ENCODE measurements at places on chromosomes 3 and 15.

DNA sequence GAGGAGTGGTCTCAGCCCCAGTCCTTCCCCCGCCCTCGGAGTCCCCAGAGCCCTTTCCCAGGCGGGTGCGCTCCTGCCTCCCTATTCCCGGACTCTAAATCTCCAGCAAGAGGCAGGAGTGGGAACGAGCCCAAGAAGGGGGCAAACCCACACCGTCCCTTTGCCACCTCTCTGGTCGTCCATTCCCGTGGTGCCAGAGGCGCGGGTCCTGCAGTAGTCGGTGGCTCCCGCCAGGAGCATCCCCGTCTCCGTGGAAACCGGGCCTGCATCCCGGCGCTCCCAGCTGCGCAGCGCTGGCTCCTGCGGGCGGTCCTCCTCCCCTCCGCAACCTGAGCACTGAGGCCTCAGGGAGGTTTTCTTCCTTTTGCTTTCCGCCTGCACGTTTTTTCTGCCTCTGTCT, 44.8 kb downstream of the LHFPL4 start:
- no peak for DNase-seq

- DNase-seq: no peak
Observed at GRCh38 chr3:27287052-27287451, 82.1 kb downstream of the NEK10 start.

DNA sequence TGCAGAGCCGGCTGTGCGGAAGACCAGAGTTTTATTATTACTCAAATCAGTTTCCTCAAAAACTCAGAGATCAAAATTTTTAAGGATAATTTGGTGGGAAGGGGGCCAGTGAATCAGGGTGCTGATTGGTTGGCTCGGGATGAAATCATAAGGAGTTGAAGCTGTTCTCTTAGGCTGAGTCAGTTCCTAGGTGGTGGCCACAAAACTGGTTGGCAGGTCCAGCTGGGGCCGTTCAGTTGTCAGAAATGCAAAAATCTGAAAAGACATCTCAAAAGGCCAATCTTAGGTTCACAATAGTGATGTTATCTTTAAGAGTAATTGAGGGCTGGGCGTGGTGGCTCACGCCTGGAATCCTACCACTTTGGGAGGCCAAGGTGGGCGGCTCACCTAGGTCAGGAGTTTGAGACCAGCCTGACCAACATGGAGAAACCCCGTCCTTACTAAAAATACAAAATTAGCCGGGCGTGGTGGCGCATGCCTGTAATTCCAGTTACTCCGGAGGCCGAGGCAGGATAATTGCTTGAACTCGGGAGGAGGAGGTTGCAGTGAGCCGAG, 2.3 kb upstream of the ZNF589 start:
- DNase-seq: no peak

- no peak for DNase-seq
Observed at GRCh38 chr15:75431682-75432081, 19.8 kb downstream of the SIN3A start.

DNA sequence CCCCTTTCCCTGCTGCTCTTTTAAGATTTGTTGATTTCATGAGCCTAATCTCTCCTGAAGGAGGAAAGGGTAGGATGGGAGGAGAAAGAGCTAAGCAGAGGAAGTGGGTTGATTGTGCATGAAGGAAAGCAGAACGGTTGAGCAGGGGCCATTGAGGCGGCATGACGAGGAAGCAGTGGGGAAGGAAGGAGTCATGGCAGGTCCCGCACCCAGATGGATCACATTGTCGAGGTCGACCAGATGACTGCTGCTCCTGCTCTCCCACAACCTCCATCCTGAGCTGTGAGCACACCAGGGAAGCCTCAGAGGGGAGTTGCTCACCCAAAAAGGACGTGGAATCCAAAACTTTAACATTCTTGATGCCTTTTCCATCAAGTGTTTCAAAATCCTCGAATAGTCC, 42.8 kb downstream of the ABTB1 start:
- no peak for DNase-seq

GRCh38 chr3:45632956-45633355, 38.4 kb downstream of the LIMD1 start:
- no peak for DNase-seq

- no peak for DNase-seq
Observed at GRCh38 chr3:196517919-196518318, 2.8 kb upstream of the SMCO1 start.

DNA sequence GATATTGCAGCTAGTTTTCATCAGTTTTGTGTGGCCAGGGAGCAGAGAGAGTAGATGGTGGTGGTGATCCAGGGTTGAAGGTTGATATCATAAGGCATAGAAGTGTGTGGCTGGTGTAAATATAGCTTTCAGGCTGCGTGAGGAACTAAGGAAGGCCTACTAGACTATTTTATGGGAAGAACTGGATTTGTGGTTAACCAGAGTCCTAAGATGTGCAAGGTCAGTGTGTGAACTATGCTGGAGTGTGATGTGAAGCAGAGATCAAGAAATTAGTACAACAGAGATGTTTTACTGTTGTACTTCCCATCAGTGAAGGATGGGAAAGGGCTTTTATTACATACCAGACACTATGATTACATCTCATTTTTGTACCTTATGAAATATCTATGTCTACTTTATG, 41.5 kb downstream of the MAPK6 start:
- no peak for DNase-seq

DNA sequence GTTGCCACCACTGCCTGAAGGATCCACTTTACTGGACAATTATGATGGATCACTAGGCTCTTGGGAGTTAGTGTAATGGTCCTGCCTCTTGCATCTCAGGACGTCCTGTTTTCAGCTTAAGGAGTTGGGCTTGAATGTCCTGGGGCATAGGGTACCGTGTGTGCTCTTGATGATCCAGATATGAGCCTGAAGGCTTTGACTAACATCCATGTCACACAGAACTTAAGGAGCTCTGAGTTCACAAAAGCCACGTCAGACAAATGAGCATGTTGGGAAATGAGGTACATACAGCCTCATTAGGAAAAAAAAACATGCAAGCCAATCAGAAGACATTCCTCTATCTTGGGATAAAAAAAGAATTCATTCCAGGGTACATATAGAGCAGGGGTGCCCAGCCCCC, 40.8 kb downstream of the CA12 start:
- DNase-seq: no peak

GRCh38 chr15:90035095-90035839, 34.1 kb downstream of the ZNF710 start:
- DNase-seq: no peak

DNA sequence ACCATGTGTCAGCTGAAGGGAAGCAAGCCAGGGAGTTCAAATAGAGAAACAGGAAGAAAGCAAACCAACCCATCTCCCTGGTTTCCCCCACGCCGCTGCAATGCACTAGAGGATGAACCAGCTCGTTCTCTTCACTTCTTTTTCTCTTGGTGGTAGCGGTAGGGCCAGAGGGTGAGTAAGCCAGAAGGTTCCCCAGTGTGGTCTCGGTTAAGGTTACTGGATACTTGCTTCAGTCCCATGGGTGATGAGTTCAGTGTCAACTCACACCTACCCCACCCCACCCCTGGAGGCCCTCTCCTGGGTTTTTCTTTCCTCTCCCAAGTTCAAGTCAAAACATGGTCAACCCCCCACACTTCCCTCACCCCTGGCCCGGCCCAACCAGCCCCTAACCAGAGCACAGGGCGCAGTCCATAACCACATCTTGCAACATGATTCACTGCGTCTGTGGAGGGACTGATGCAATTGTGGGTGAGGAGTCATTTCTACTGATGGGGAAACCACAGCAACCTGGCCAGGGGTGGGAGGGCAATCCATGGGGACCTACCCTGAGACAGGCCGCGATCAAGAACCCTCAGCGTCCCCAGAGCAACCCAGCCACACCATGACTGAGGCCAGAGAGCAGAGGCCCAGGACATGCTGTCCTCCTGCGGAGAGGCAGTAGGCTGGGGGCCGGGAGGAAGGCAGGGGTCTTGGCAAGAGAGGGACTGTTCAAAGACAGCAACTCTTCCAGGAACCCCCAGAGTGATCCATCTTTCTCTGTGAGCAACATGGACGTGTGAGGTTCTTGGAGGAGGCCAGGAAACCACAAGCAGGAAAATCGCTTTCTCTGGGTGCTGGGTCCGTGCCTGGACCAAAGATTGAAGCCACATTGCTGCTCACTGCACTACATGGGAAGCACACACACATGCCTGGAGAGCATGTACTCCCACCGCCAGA, 276.6 kb downstream of the UACA start:
- DNase-seq: no peak

GRCh38 chr15:70766597-70766996, 3.2 kb upstream of the UACA start:
- no peak for DNase-seq

DNA sequence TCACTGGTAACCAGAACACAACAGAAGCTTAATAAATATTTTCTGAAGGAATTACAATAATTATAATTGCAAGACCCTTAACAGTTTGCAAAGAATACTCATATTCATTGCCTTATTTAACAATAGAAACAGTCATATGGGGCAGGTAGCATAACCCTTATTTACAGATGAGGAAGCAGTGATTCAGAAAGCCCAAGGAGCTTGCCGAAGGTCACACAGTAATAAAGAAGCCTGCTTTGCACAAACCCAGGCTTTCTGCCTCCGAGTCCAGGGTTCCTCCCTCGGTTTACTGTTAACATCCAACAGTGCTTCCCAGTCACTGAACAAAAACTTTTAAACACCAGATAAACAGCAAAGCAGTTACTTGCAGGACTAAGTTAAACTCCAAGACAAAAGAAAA, 35.3 kb downstream of the SRGAP3 start:
- no peak for DNase-seq

DNA sequence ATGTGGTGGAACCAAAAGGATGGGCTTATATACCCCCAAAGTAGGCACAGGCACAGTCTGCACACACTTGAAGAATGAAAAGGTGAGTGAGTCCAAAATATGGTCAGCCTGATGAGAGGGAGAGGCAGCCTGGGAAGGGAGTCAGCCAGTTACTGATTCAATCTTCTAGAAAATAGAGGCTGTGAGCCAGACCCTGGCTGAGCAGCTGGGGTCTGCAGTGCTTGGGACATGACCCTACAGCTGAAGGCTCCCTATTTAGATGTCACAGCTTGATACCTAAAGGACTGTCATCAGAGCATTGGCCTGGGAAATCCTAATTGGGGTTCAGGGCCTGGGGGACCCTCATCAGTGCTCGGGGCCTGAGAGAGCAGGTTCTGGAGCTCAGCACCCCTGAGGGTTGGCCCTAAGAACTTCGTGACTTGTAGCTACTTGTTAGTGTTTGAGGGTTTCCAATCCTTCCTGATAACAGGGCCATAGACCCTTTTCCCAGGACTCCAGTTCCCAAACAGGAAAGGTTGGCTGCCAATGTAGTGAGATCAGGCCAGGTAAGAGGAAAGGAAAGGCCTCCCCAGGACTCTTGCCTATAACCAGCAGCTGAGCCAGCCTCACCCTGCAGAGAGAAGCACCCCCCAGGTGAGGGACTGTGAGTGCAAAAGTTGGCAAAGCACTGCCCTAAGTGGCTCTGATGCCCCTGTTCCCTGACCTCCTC, 54.7 kb upstream of the SLCO2A1 start:
- DNase-seq: no peak

DNA sequence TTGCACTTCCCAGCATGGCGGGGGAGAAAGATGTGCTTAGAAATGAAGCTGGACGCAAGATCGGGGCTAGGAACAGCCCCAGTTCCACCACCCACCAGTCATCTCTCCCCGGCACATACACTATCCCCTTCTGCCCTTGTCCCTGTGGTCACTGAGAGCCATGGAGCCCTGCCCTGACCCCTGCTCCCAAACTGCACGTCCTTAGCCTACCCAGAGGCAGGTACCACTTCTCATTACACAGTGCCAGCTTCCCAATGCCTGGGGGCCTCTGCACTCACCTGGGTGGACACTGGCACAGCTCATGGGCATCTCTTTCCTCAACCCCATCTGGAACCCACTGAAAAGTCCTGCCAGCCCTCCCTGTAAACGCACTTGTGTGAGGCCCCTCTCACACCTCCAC, 139.3 kb upstream of the PRR20G start:
- no peak for DNase-seq

- no peak for DNase-seq
Observed at GRCh38 chr15:59138243-59138642, 33.3 kb downstream of the CCNB2 start.

DNA sequence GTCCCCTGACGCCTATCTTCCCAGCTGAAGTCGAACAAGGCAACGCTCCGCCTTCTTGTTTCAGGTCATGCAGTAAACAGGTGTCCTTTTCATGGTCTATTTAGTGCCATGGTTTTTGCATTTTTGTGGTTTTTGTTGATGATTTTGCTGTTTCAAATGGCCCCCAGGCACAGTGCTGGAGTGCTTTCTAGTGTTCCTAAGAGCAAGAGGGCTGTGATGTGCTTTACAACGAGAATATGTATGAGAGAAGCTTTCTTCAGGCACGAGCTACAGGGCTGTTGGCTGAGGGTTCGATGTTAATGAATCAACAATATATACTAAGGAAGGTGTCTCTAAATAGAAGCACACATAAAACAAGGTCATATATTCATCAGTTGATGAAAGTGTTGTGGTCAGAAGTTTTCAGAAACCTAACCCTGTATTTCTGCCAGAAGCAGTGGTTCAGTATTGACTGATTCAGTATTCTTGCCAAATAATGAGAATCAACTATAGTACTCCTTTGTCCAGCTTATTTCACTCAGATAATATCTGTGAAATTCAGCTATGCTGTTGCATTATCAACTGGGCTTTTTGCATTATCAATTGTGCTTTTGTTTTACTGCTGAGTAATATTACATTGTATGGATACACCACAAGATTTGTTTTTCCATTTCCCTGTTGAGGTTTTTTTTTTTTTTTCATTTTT, 18.5 kb downstream of the LIMD1 start:
- no peak for DNase-seq

GRCh38 chr15:31274496-31275330, 51.9 kb upstream of the KLF13 start:
- no peak for DNase-seq

- DNase-seq: no peak
Observed at GRCh38 chr15:53962646-53963561, 15.3 kb upstream of the UNC13C start.

DNA sequence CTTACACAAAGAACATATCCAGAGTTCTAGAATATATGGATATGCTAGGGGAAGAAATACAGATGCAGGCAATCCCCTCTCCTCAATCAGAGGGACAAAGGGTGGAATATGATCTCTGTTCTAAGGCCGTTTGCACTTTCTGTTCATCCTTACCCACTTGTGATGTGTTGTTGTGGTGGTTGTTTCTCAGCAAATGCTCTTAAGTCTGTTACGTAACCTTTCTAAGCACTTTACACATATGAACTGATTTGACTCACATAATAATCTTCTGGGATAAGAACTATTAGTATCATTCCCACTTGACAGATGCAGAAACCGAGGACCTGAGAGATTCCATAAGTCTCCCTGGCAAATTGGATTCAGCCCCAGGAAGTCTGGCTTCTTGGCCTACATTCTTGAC, 40.5 kb downstream of the NGRN start:
- no peak for DNase-seq

DNA sequence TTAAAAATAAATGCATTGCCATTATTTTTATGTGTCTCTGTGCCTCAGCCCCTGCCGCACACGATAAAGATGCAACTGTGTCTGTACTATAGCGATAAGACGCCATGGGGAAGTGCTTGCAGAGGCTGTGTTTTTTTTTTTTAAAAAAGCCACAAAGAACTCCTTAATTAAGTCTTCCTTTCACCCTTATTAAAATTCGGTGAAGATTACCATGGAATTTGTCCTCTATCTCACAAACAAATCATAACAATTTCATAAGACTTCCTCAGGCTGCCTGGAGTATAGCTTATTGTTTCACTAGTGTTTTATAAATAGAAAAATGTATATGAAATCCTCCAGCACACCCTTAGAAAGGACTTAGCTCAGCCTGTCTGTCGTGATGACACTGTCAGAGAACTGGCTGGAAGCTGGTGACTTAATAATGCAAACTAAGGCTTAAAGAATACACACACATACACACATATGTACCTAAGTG, 374.8 kb upstream of the SLCO3A1 start:
- no peak for DNase-seq

GRCh38 chr3:37324850-37325321, 150.5 kb upstream of the LRRFIP2 start:
- DNase-seq: no peak
